ENCODE measurements at places on chromosomes 3 and 15.

DNA sequence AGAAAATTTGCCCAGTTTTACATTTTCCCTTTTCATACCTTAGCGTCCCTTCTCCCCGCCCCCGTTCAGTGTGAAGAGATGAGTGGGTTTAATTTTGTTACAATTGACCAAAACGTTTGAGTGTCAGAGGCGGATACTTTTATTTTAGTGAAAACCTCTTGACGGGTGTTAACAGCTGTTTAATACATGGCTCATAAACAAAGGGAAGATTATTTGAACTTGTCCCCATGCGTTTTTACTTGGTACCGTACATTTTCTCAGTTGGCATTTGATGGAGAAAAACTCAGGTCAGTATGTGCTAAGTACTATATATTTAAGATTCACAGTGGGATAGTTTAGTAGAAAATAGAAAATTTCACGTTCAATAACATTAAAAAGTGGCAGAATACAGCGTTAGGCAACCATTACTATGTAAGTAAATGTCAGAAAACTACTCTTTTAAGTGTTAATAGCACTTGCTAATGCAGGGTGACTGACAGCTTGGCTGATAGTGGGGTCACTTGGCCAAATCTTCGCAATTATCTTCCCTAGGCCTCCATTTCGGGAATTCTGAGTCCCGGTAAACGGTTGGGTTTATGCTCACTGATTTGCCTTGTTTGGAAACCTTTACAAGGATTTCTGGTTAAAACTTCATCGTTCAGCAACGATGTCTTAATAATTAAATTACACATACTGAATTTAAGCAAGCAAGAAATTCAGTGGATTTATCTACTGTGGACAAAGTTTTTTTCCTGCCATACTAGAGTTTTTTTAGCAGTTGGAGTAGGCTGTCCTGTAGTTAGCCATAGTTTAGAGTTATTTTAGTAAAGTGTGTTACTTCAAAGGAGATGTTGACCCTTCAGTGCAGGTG, 4.8 kb downstream of the CHD2 start:
- DNase-seq, result no peak

- no peak for DNase-seq
Measured at GRCh38 chr3:89577637-89578530, 470.5 kb downstream of the EPHA3 start.

DNA sequence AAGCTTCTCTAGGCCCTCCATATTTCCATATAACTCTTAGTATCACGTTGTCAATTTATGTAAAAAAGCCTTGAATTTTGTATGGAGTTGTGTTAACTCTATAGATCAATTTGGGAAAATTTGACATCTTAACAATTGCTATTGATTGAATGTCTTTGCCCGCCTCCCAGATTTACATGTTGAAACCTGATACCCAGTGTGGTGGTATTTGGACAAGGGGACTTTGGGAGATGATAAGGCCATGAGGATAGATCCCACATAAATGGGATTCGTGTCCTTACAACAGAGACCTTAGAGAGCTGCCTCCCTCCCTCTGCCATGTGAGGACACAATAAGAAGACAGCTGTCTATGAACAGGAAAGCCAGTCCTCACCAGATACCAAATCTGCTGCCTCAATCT, 21.1 kb upstream of the TNK2 start:
- no peak for DNase-seq

DNA sequence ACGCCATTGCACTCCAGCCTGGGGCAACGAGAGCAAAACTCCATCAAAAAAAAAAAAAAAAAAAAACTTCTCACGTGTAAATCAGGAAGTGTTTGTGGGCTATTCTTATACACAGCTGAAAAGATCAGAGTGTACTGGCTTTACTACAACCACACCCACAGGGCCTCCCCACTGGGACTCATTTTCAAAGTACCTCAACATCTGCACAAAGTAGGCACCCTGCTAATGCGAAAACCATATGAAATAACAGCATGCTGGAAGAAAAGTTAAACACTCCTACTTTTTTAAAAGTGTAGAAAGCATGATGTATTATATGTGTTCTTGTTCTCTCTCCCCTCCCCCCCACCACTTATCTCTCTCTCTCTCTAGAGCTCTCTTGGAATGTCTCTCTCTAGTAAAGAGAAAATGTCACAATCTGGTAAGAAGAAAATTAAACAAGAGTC, 11.1 kb downstream of the UACA start:
- no peak for DNase-seq

DNA sequence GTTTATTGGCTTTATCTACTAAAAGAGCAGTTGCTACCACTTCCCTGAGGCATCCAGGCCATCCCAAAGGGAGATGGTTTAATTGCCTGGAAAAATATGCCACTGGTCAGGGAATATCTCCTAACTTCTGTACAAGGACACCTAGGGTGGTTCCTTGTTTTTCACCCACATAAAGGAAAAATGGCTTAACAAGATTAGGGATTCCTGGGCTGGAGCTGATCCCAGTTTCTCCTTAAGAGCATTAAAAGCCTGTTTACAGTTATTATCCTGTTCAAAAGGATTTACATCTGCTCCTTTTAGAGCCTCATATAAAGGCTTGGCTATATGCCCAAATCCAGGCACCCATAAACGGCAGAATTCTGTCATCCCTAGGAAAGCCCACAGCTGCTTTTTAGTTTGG, 70.2 kb upstream of the WNT7A start:
- no peak for DNase-seq

DNA sequence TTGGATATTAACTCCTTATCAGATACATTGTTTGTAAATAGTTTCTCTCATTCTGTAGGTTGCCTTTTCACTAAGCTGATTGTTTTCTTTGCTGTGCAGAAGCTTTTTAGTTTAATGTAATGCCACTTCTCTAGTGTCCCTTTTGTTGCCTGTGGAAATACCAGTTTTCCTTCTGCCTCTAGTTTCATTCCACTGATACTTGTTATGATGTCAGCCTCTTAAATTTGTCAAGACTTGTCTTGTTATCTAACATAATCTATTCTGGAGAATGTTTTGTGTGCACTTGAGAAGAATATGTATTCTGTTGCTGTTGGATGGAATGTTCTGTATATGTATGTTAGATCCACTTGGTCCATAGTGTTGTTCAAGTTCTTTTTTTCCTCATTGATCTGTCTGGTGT, 18.0 kb upstream of the CEP152 start:
- no peak for DNase-seq

DNA sequence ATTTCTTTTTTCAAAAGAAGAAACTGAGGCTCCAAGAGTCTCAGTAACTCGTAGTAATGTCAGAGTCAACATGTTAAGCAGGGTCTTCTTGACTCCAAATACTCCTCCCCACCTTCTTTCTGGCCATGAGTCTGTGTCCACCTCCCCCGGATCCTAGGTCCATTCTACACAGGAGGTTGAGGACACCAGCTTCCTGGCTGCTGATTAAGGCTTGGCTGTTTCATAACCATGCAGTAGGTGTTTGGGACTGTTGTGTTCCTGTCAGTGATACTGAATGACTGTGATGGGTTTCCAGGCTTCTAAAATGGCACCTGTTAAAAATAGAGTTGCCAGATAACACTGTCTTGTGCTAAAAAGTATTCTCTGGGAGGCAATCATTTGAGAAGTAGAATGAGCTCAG, 130.8 kb upstream of the IL12A start:
- no peak for DNase-seq

DNA sequence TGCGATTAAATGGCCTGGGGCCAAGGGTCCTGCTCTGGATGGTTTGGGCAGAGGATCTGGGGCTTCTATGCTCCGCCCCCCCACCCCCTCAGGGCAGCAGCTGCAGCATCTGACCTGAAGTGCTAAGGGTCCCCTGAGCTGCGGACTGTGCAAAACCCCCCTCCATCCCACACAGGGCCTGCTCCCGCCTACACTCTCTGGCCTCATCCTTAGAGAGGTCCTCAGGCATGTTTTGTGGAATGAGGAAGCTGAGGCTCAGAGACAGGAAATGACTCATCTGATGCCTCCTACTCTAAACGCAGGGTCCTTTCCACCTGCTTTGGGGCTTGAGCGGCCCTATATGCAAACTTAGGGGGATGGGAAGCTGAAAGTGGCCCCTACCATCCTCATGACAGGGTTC, 59.5 kb upstream of the CTSH start:
- DNase-seq, result no peak

GRCh38 chr3:170909129-170909903, 879 bp upstream of the EIF5A2 start:
- no peak for DNase-seq

DNA sequence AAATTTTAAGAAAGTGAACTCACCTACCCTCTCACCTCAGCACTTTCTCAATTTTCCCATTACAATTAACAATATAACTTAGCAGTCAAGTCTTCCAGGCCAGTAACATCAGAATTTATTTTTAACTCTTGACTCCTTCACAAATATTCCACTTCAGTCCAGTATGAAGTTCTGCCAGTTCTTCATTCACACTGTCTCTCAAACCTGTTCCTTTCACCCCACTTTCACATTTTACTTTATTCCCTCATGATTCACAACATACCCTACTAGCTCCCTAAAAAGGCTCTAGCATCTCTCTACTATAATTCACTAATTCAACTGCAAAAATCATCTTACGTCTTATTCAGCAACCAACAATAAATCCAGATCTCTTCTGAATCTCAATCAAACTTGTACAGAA, 3.8 kb downstream of the GSK3B start:
- no peak for DNase-seq
